NCI-H2029 (cell line): ENCODE measurements at places on chromosomes 7 and 10.
A peak's percentile ranks its signal among the peaks of the same experiment; 100 is the strongest.

- no peak for DNase-seq
Measured at GRCh38 chr7:90946730-90947501, 317.3 kb upstream of the FZD1 start.

DNA sequence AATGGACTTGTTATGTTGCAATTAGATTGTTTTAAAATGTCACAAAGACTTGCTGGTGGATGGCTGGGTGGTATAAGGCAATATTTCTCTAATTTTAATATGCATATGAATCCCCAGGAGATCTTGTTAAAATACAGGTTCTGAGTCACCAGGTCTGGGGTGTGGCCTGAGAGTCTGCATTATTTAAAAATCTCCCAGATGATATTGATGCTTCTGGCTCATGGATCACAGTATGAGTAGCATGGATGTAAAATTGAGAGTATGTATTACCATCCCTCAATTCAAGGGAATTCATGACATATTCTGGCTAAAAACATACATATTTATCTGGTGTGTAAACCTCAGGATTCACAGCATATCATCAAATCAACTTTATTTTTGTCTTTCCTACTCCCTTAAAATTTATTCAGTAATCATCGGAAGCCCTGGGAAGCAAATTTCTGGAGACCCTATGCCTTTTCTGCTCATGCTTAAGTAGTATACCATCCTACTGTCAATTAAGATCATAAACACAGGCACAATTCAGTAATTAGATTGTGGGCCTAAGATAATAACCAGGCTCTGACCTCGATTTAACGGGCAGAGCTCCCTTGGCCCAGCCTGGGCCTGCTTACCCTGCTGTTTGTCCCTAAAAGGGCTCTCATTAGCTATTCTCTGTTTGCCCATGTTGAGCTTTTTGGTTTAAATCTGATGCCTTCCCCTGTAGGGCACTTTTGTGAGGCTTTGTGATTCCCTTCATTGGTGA, 29.6 kb upstream of the ICA1 start:
- DNase-seq, result peak; percentile 32

GRCh38 chr7:24054236-24054635, 229.8 kb upstream of the NPY start:
- DNase-seq, result no peak

DNA sequence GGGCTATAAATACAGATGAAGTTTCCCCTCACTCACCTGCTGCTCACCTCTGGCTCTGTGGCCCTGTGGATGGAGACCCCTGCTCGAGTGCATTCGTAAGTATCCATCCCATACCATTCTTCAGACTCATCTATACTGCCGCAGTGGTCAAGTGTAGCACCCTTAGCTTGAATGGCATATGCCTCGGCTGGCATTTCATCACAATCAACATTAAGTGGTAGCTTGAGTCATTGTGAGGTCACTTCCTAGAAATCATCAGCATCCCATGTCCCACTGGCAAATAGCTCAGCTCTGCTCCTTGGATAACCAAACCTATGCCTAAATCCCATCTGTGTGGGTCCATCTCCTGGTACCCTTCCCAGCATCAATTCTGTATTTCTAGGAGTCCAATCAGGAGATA, 38.2 kb downstream of the MDH2 start:
- DNase-seq, result no peak

DNA sequence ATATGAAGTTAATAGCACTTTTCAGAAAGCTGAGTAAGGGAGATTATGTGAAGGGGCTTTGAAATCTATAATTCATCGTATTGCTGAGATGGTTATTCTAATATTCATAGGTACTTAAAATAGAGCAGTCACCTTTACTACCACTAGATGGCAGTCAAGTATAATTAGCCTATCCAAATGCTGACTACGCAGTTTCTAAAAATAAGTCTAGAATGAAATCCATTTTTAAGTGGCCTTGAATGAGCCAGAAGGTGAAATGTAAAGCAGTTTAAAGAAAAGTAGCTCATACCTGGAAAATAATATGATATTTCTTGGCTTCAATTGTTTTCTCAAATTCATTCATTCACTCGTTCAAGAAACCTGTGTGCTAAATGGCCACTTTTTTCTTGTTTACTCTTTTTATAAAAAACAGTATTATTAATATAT, 1277.1 kb downstream of the GATA3 start:
- DNase-seq, result peak; percentile 5

- no peak for DNase-seq
Measured at GRCh38 chr10:75407224-75407712, 5.7 kb upstream of the ZNF503 start.

GRCh38 chr7:149310113-149310836, 48.3 kb downstream of the ZNF783 start:
- DNase-seq, result no peak

GRCh38 chr10:3503299-3503698, 281.7 kb downstream of the KLF6 start:
- no peak for DNase-seq

DNA sequence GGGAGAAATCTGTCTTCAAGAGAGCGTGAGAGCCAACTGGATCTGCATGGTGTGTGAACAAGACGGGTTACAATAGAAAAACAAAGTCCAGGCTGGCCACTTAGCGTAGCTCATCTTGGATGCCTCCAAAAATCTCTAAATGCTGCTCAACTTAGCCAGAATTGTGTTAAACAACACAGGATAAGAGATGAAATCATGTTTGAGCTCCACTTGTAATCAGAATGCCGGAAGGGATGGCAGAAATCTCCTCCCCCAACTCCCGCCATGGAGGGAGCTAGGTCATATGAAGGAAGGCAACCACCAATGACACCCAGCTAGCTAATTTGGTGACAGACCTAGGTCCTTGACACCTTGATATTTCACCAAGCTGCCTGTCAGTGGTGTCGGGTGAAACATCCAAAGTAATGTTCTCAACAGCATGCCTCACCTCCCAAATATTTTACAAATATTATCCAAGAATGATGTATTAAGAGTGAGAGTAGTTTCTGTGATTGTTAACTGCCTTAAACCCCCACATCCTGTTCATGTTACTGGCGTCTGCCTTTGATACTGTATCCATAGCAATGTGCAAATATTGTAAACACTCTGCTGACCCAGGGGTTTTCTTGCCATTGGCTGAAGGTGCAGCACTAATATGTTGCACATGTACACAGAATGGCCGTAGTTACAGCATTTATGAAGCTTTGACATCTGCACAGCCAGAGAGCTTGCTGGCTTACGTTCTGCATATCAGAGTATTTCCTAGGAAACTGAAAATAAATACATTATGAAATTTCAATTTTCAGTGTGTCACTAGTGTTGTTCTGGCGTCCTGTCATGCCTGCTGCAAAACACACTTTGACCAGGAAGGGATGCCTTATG, 25.8 kb downstream of the TMEM254 start:
- DNase-seq, result no peak

- DNase-seq, result no peak
Measured at GRCh38 chr10:113169853-113170460, 219.9 kb downstream of the TCF7L2 start.

- DNase-seq, result no peak
Measured at GRCh38 chr7:148296994-148297644, 293.4 kb upstream of the C7orf33 start.

DNA sequence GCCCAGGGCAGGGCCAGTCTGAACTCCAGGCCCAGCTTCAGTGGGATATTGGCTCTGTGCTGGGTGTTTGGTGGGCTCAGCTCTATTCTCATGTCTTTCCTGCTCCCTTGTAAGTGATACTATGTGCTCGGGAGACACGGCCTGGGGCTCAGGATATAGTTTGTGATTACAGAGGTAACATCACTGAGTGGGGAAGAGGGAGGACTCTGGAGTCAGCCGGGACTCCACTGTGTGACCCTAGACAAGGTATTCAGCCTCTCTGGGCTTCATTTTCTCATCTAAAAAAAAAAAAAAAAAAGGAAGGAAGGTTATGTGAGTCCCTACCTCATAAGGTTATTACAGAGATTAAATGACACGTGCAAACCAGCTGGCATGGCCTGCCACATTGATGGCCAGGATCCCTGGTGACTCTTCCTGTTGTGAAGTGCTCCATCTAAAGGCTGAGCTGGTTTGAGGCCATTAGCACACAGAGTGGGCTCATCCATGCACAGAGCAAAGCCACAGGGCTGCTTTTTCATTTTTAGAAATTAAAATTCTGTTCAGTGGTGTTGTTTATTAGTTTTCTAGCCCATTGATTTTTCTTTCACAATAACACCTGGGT, 15.7 kb downstream of the SLC13A4 start:
- DNase-seq, result peak; percentile 60

DNA sequence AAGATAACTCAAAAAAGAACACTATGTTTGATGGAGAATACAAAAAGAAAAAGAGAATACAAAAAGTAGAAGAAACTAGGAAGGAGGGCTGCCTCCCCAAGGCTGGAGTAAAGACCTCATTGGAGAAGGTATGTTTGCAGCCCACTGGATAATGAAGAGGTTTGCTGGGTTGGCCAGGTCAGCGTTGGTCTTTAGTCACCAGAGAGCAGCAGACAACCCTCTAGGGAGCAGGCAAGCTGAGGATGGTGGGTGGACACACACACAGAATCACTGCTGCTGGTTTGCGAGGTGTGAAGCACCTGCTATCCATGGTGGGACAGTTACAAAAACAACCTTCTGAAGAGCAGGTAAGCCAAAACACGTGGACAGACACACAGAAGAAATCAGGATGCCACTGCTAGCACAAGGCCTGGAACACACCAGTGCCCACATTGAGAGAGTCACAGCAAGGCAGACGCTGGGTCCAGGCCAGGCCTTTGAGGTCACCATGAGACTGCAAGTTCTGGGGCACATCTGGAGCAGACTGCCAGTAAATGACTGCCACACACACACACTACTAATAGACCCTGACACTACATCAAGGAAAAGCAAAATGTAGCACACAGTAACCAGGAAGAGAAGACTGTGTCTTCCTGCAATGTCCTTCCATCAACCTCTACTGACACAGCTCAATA, 43.0 kb downstream of the MTERF1 start:
- no peak for DNase-seq

DNA sequence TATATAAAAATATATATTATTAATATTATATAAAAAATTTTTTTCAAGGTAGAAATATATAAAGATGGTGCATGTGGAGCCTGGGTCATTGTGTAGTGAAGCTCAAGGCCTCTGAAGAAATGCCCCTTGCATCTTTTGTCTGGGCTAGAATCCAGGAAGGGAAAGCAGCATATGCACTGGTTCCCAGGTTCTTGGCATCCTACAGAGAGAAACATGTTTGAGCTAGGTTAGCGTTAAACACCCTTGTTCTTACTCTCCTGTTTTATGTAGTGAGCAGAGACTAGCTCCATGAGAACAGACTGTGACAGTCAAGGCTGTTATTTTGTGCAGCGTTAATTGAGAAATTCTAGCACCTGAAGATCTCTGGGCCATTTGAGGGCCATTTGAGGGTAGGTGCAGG, 116.1 kb downstream of the POM121L12 start:
- DNase-seq, result no peak

DNA sequence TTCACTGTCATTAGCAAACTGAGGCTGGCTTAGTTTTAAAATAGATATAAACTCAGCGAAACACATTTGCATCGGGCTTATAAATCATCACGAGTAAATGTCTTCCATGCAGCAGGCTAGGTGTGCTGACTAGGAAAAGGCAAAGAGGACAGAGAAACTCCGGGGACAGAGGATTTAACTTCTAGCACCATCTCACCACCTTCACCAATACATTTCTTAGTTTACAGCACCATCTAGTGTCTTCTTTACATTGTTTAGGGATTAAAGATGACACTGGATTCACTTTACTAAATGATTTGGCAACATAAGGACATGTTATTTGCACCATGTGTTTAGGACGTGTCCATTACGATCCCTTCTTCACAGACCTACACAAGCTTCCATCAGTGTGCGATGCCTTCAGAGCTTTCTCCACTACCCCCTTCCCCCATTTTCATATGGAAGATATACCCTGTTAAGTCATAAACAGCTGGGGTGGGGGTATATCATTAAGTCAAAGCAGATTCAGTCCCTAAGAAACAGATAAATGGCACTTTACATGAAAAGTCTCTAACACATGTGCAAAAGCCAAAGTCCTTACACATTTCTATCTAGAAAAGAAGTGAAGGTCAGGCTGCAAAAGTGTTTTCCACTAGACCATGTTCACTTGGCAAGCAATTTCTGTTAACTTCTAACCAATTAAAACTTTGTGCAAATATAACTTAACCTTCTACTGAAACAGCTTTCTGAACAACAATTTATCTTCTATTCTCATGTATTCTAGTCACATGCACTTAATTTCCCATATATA, 103.3 kb downstream of the GRB10 start:
- DNase-seq, result peak; percentile 69

DNA sequence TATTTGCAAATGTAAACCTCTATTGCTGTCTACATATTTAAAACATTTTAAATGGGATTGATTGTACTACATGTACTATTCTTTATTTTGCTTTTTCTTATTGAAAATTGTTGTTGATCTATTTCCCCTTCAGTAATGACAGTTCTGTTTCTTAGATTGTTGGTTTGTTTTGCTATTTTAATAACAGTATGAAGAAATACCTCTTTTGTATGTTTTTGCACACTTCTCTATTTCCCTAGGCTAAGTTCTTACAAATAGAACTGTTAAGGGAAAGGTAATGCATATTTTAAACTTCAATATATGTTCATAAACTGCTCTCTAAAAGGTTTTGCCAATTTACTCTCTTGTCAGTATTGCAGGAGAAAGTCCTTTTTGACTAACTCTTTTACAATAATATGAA, 195.0 kb upstream of the PRPS1L1 start:
- DNase-seq, result no peak

DNA sequence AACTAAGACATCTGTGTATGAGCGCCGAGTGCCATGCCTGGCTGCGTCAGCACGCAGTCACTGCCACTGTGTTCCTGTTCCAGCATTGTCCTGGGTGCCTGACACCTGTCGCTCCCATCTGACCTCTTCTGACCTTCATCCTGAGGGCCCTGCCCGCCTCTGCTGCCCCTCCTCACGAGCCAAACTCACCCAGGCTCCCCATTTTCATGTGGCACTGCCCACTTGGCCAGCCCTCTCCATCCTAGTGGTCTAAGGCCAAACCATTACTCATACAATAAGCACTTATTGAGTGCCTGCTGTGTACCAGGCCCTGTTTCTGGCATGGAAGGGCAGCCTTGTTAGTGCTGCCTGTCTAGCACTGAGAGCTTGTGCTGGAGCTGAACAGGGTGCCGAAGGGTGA, 77.2 kb upstream of the PCBD1 start:
- DNase-seq, result no peak

DNA sequence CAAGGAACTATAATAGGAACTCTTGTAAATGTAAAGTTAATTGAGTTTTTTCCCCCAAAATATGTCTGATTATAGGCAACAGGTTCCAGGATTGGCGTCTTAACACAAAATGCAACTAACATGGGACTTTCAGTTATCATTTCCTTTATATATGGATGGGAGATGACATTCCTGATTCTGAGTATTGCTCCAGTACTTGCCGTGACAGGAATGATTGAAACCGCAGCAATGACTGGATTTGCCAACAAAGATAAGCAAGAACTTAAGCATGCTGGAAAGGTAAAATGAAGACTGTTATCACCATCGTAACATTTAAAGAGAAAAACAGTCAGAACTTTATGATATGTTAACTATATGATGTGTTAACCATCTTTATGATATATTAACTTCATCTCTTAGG, 63.7 kb downstream of the SP8 start:
- no peak for DNase-seq

- no peak for DNase-seq
Measured at GRCh38 chr10:109882251-109883057, 40.9 kb downstream of the XPNPEP1 start.

GRCh38 chr10:90321132-90321816, 536.6 kb downstream of the HTR7 start:
- DNase-seq, result no peak

- no peak for DNase-seq
Measured at GRCh38 chr7:18607025-18607424, 111.5 kb downstream of the HDAC9 start.

GRCh38 chr7:48887500-48887899, 36.8 kb upstream of the CDC14C start:
- DNase-seq, result no peak

GRCh38 chr7:88217675-88218428, 2.0 kb downstream of the SRI start:
- no peak for DNase-seq
